ENCODE measurements at places on chromosomes 1 and 21.

- DNase-seq, result no peak
Measured at GRCh38 chr1:14098294-14098913, 398.4 kb downstream of the PRDM2 start.

DNA sequence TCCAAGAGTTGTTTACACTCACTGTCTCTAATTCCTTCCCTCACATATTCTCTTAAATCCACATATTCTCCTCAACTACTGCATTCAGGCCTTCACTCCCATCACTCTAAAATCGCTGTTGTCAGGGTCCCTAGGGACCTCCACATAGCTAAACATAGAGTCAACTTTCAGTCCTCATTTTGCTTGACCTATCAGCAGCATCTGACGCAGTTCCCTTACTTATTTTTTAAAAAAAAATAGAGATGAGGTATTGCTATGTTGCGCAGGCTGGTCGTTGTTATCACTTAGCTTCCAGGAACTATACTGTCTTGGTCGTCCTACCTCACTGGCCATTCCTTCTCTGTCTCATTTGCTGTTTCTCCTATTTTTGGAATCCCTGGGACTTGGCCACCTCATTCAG is 11.7 kb upstream of the PLEKHO1 start:
- no peak for DNase-seq

- DNase-seq, result no peak
Measured at GRCh38 chr1:218874313-218874712, 299.4 kb upstream of the LYPLAL1 start.

DNA sequence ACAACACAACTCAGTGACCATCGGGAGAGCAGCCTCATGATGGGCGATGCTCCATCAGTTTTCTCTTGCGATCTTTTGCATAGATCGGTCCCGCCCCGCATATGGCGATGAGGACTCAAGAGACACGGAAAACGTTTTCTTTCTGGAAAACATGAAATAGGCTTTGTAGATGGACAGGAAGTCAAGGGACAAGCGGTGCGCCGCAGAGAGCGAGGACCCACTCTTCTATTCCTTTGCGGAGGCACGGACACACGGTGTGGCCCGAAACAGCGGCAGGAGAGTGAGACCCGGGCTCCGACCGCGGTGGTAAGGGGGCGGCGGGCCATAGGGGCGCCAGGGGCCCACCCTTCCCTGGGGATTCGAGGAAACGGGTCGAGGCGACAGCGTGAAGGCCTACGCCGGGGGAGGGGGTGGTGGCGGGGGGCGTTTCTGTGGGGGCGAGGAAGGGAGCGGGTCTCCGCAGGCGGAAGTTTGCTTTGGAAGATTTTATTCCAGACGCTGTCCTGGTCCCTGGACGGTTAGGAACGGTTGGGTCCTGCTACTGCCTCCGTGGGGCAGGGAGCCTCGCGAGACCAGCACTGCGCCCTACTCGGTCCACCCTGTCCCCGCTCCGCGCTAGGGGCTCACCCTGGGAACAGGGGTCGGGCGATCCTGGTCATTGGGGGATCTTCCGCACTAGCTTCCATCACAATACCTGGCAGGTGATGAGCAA is 796 bp upstream of the TDRKH start:
- DNase-seq, result peak; percentile 32

DNA sequence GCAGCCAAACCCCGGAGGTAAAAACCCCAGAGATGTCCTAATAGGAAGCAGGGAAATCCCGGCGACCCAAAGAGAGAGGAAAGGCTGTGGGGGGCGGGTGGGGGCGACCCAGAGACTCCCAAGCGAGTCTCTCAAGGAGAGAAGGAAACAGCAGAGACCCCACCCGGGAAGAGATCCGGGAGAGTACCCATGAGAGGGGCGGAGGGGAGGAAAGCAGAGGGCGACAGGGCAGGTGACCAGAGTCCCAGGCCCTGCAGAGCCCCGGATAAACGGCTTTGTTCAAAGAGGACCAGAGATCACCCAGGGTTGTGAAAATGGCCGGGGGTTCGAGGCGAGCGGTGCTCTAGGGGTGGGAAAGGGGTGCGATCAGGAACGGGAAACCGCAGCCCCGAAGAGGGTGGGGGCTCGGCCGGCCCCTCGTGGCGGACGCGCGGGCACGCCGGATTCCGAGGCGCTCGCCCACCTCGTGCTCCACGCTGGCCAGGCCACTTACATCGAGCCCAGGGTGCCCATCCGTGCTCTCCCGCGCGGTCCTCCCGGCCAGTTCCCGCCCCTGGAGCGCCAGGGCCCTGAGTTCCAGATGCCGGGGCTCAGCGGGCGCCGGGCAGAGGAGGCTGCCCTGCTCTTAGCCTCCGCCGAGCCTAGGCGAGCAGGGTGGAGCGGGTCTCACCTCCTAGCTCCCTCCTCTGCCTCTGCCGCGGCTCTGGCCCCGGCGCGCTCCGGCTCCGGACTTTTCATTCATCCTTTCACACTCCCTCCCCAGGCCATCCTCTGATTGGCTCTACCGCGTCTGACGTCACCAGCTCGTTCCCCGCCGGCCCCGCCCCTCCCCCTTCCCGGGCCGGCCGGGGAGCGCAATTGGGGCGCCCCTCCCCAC is 52.3 kb downstream of the RHBG start:
- peak; percentile 97 for DNase-seq

Measured in NCI-H510A treated with DMSO at 0.1 percent for 48 hours (cell line).